Renal pelvis (tissue), 12 donors: ENCODE measurements at places on chromosomes 4 and X.

DNA sequence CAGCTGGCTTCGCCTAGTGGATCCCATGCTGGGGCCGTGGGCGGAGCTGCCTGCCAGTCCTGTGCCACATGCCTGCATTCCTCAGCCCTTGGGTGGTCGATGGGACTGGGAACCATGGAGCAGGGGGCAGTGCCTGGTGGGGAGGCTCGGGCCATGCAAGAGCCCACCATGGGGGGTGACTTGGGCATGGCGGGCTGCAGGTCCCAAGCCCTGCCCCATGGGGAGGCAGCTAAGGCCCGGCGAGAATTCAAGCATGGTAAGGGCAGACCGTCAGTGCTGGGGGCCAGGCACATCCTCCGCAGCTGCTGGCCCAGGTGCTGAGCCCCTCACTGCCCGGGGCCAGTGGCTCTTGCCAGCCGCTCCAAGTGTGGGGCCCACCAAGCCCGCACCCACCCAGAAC lies 262.6 kb downstream of the CENPC start:
- DNase-seq: no peak

DNA sequence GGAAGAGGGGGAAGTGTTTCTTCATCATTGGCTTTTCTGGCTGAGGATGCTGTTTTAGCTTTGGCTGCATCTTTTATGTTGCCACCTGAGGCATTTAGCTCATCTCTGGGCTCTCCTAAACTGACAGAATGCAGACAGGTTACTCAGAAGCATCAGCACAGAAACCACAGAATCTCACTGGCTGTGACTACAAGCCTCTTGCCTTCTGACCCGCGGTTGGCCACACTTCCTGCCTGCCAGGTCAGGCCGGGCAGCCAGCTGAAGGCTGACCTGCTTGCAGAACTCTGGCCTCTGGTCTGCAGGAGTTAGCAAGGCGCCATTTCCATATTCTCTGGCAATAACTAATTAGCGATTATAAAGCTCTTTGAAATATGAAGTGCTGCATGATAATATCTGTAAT lies 366.5 kb downstream of the MID1IP1 start:
- DNase-seq: no peak

GRCh38 chr4:63036159-63036866 lies 1372.9 kb downstream of the TECRL start:
- no peak for DNase-seq

- DNase-seq: no peak
These were observed 179.6 kb downstream of the ANTXR2 start for GRCh38 chr4:79893456-79893855.

- DNase-seq: no peak
These were observed 23.6 kb downstream of the CFAP99 start for GRCh38 chr4:2442175-2442993.

GRCh38 chrX:41009850-41010846 lies 75.1 kb upstream of the USP9X start:
- DNase-seq: peak; percentile 77

DNA sequence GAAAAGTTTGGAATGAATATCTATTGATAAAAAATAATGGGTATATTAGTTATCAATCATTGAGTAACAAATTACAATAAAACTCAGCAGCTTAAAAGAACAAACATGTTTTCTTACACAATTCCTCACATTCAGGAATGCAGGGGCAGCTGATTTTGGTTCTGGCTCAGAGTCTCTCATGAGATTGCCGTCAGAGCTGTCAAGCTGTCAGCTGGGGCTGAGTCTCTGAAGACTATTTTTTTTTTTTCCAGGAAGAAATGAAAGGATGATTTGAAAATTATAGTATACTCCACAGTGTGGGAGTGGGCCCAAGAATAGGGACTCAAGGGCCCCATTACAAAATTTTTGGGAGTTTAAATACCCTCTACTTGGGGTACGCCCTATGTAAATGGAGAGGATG lies 219.1 kb downstream of the GC start:
- no peak for DNase-seq

- DNase-seq: no peak
These were observed 136.2 kb upstream of the RASGEF1B start for GRCh38 chr4:81607950-81608349.

GRCh38 chr4:56183344-56183959 lies 203.8 kb downstream of the AASDH start:
- no peak for DNase-seq

DNA sequence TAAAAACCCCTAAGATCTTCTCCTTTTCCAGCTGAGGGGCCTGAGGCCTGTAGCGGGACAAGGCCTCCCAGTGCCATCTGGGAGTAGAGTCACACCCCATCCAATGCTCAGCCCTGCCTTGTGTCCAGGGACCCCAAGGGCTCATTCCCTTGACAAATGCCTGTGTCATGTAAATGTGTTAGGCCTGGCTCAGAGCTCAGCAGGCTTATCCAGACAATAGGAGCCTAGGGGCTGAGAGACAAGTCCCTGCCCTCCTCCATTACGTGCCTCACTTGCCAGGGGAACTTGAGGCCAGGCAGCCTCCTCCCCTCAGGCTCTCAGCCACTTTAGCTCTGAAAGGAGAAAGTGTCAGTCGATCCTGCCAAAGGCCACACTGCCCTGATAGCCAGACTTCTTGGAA lies 166.8 kb upstream of the MAMLD1 start:
- no peak for DNase-seq

DNA sequence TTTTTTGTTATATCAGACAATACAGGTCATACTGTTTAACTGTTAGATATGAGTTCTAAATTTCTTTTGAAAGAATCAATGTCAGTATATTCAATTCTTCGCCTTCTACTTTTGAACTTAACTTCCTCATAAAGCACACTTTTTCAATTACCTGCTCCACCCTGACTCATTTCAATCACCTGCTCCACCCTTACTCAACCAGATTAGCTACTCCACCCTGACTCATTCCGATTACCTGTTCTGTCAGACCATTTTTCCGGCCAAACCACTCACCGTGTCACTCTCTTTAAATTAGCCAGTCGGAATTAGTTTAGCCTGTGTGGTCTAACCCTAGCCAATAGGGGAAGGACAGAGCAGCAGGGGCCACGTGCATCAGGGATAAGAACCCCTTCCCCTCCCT lies 751.8 kb upstream of the POU3F4 start:
- DNase-seq: no peak

DNA sequence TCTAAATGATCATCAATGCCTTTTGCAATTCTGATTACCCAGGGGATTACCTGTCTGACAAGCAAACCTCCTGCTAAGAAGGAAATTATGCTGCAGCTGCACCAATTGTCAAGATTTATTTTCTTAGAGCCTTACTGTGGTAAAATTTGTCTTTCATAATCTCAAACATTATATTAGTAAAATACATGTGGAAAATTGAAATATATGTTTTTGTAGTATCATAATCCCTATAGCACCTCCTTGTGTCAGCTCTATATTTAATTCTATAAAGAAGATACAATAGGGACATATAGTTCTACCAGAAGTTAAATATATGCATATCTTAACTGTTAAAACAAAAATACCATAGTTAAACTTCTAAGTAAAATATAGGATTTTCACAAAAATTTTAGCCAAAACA lies 655.6 kb upstream of the PCDH10 start:
- DNase-seq: no peak

GRCh38 chr4:108950158-108950915 lies 187.5 kb upstream of the ETNPPL start:
- no peak for DNase-seq

DNA sequence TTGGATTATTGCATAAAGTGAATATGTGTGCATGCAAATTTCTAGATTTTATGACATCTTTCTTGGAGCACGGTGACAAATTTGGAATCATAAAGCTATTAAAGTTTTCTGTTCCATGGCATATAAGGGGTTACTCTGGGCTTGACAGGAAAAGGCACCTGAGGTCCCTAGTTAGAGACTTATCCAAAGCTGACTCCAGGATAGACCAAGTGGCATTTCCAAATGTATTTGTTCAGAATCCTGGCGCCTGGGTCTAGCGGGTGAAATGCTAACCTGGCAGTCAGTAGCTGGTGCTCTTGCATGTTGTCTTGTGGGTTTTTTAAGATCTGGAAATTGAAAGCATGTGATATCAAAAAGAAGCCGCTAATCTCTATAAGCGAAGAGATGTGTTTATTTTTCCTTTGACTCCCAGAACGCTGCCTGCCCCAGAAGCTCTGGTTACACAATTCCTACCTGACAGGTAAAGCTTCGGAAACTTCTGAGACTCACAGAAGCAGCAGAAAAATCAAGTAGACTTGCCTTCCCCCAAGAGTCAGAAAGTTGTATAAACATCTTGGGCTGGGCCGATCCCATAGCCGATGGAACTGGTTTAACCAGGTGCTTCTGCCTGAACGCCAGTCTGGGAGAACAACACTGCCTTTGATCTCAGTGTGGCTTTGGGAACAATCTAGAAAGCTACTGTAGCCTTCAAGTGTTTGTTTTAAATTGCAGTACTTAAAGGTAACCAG lies 12.9 kb upstream of the ZCCHC4 start:
- DNase-seq: peak; percentile 29

DNA sequence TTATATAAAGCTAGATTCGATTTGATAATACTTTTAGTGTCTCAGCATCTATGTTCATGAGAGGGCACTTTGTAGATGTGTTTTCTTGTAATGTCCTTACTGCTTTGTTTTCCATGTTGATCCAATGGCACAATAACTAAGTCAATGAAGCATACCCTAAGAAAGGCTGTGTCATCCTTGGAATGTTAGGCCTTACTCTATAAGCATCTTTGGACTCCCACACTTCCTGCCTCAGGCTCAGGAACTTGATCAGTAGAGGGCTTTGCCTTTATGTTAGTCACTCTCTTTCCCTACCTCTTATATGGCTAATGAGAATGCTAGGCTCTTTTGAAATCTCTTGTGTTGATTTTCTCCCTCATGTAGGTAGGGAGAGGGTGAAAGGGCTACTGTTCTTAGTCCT lies 33.2 kb upstream of the EDA2R start:
- no peak for DNase-seq

DNA sequence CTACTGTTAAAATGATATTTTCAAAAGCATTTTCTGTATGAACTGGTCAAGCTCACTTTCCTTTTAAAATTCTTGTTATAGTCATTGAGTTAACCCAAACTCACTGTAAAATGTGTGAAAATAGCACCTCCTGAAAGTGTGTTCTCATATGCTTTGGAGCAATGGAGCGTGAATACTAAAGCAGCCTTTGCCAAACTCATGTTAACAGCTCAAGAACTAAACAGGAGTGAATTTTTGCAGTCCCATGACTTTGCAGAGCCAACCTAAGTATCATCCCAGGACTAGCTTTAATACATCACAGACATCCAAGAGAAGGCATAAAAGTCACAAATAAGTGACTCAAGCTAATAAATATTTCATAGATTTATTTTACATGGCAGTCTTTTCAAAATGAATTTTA lies 2.3 kb downstream of the AMMECR1 start:
- DNase-seq: no peak

DNA sequence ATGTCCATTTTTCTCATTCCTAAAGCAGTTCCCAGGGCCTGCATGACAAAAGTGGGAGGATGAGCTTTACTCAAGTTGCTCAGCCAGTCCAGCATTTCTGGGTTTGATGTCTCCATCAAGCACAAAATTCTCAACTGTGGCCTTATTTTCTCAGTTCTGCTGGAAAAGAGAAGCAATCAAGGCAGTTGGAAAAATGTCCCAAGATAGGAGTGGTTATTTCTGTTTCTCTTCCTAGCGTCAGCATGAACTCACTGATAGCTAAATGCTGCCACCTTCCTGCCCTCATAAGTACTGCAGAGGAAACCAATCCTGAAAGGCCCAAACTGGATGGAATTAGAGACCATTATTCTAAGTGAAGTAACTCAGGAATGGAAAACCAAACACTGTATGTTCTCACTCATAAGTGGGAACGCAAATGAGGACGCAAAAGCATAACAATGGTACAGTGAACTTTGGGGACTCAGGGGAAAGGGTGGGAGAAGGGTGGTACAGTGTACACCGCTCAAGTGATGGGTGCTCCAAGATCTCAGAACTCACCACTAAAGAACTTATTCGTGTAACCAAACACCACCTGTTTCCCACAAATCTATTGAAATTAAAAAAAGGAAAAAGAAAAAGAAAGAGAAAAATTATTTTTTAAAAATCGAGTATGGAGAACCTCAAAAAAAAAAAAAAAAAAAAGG lies 29.6 kb downstream of the ADH7 start:
- DNase-seq: peak; percentile 81

- DNase-seq: no peak
These were observed 109.2 kb upstream of the IGFBP7 start for GRCh38 chr4:57219431-57219830.

DNA sequence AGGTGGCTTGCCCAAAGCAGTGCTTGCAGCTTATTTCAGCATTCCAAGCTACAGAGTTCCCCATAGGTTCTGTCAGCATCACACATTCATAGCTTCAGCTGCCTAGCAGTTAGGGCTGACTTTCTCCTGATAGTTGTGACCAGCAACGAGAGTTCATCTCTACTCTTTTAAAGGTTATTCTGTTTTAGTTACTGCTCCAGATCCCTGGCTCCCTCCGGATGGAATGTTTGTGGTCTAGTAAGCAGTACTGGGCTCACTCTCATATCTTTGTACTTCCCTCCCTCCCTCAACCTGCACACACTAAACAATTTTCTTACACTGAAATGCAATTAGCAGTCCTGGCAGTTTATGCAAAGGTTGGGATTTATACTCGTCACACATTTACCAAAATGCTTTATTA lies 43.9 kb downstream of the PTTG2 start:
- DNase-seq: no peak

DNA sequence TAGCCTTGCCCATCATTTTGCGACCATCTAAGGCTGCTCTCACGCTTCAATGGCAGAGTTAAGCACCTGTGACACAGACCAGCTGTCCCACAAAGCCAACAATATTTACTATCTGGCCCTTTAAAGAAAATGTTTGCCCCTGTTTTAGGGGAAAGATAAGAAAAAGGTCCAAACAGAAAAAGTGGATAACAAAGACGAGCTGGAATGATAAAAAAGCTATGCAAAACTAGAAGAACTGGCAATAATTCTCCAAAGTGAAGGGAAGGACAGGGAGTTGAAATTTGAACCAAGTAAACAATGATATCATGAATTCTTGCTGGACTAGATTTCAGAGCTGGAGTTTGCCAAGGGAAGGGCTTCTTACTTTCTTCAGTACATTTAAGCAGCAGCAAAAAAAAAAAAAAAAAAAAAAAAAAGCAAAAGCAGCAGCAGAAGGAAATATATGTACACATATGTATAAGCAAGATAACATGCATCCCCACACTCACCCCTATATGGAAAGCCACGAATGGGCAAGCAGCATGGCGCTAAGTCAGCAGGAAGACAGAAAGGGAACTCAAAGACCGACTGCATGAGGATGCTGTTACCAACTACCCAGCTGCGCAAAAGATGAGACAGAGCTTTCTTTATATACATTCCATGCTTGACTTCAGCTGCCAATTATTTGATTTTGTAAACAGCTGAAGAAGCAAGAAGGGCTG lies 12.5 kb downstream of the TRAPPC2 start:
- no peak for DNase-seq

GRCh38 chr4:4771160-4771559 lies 88.3 kb upstream of the MSX1 start:
- DNase-seq: no peak
